ENCODE measurements at places on chromosomes 4 and X.

DNA sequence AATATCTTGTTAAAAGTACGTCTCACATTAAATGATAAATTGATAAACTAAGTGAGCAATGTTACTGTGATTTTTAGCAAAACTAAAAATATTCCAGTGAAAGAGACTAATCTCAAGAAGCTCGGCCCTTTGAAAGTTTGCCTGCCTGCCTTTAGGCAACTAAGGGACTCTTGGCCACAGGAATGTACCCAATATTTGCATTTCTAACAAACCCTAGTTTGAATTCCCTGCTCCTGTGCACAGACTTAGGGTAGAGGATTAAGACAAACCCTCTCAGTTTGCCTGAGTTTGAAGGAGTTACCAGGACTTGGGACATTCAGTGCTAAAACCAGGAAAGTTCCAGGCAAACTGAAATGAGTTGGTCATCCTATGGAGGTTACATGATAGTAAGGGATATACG is 157.1 kb downstream of the SCFD2 start:
- DNase-seq = no peak

DNA sequence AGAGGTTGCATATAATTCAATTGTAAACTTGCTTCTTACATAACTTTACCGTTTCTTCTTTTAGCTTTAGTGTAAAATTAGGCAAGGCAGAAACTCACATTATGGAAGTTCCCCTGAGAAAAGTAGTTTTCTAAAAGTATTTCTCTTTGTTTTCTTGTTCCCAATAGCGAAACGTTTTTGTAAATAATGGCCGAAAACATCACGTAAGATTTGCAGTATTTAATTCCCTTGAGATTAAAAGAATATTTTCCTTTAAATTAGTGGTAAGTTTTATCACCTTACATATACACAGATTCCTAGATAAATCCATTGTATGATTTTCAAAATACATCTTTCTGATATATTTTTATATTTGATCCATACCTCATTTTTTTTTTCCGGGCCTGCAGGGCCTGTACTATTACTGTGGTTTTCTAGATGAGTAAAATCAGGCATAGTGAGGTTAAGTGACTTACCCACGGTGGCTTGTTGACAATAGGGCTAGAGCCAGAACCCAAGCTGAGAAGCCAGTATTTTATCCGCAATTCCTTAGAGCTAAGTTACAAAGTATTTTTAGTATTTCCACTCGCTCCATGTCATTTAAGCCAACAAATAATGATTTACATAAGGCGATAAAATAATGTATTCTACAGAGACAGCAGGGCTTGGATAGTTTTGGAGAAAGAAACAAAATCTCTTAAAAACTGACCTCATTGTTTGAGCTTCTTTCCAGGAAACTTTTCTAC is 82.2 kb upstream of the VEGFC start:
- no peak for DNase-seq

DNA sequence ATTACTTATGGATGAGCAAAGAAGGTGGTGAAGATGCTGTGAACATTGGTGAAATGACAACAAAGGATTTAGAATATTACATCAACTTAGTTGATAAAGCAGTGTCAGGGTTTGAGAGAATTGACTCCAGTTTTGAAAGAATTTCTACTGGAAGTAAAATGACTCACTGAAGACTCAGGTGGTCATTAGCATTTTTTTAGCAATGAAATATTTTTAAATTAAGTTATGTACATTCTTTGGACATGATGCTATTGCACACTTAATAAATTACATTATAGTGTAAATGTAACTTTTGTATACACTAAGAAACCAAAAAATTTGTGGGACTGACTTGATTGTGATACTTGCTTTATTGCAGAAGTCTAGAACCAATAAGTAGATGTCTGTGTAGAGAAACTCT is 56.9 kb downstream of the USO1 start:
- no peak for DNase-seq

- no peak for DNase-seq
These were observed 13.4 kb downstream of the EDA2R start for GRCh38 chrX:66625525-66625924.

GRCh38 chr4:139053909-139054308 is 38.3 kb downstream of the NOCT start:
- DNase-seq = no peak

DNA sequence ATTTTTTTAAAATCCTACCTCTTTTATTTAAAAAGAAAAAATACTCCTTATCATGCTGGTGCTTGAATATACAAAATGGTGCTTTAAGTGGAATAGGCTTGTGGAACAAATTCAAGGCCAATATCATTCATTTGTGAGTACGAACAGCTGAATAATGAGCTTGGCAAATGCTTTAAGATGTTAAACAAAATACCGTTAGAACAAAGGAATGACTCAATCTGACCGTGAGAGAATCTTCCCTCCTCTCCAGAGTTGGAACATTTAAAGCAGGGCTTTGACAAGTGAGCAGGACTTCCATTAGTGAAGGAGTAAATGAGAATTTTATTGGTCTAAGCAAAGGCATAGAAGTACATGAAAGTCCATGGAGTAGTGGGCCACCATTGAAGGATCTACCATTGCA is 74.5 kb downstream of the DCLK2 start:
- no peak for DNase-seq

GRCh38 chr4:82293304-82293703 is 80.5 kb downstream of the HNRNPD start:
- DNase-seq = no peak

GRCh38 chrX:39427906-39428305 is 626.6 kb downstream of the MID1IP1 start:
- no peak for DNase-seq

GRCh38 chrX:80810365-80810978 is 795 bp upstream of the BRWD3 start:
- DNase-seq = no peak

- DNase-seq = no peak
These were observed 3.0 kb upstream of the APBB2 start for GRCh38 chr4:41217374-41217773.

- no peak for DNase-seq
These were observed 14.7 kb downstream of the NLGN3 start for GRCh38 chrX:71159335-71159734.

GRCh38 chrX:109184506-109185139 is 297.3 kb downstream of the GUCY2F start:
- DNase-seq = no peak

- DNase-seq = no peak
These were observed 62.5 kb downstream of the BANK1 start for GRCh38 chr4:101853028-101853427.

DNA sequence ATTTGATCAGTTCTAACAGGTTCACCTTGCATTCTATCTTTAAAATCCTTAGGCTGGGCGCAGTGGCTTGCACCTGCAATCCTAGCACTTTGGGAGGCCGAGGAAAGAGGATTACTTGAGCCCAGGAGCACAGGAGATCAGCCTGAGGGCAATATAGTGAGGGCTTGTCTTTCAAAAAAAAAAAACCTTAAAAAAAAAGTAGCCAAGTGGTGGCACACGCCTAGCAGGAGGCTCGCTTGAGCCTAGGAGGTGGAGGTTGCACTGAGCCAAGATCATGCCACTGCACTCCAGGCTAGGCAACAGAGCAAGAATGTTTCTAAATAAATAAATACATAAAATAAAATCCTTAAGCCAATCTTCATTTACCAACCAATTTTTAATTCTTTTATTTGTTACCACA is 75.6 kb downstream of the PRSS12 start:
- no peak for DNase-seq

- no peak for DNase-seq
These were observed 6.6 kb downstream of the ANKRD17 start for GRCh38 chr4:73252001-73252400.

- DNase-seq = no peak
These were observed 36.6 kb upstream of the SH3D19 start for GRCh38 chr4:151361966-151362365.

DNA sequence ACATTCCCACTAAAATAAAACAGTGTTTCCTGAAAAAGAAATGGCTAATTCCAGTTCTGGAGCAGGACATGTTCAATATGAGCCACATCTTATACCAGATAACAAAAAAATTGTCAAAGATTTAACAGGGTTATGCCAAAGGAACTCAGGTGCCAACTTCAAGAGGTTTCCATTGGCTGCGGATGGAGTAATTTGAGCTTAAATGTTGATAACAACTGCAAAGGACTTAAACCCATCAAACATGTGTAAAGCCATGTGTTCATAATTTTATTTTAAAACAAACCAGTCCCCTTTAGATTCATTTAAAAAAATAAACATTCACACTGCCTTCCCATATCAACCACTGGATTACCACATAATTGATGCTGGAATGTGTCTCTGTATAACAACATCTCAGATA is 156.4 kb upstream of the PCDH18 start:
- no peak for DNase-seq

- DNase-seq = no peak
These were observed 32.7 kb upstream of the HPGDS start for GRCh38 chr4:94375364-94375763.

DNA sequence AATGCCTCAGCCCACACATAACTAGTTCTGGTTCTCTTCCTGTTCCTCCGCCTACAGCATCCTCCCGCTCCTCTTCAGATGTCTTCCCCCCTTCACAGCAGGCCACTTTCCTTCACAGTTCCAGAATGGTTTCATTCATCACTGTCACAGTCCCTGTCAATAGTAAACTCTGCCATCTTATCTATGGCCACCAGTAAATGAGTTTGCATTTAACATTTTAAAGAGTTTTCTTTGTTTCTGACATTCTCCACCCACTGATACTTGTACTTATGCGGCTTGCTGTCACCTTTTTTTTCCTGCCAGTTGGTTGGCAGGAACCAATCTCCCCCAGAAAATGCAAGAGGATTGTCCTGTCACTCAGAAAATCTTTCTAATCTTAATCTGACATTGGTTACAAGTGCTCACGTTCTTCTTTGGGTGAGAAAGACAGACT is 114.1 kb downstream of the GLUD2 start:
- no peak for DNase-seq

GRCh38 chr4:118352843-118353533 is at the start of gene PRSS12:
PRSS12 (minus strand) TSS chr4:118353003; CDS start chr4:118352720, 283 bp downstream.
- DNase-seq = peak; percentile 95

GRCh38 chr4:170139764-170140163 is 50.0 kb upstream of the AADAT start:
- DNase-seq = no peak

- DNase-seq = peak; percentile 42
These were observed 27.2 kb downstream of the NOP14 start for GRCh38 chr4:2935762-2936743.

DNA sequence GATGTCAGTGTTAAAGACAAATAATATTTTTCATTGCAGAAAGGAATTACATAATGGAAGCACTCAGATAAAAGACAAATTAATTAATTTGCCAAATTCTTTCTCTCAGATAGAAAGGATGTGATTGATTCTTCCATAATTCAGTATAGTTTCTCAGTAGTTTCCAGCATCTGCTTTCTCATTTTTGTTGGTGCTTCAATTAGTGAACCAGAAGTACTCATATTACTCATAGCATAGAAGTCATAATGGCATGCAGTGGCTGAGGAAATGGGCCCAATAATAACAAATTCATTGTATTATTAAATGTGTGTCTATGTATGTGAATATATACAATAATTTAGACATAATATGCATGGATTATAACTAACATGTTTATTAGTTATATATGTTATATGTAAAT is 393.3 kb upstream of the TRAM1L1 start:
- no peak for DNase-seq

DNA sequence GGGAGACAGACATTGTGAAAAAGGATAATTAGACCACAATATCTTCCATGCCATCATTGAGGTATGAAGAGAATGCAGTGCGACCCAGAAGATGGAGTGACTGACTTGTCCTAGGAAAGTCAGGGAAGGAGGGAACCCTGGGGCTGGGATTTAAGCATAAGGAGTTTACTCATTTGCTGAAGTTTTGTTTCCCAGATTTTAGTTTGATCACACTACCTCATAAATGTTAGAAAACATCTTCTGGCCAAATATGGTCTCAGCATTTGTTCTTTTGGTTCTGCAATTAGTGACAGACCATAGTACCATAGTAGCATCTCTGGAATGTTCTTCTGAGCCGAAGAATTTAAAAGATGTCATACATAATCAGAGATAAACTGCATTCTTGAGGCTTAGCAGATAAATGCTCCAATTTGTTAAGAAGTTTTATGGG is 96.5 kb upstream of the PGRMC2 start:
- no peak for DNase-seq

DNA sequence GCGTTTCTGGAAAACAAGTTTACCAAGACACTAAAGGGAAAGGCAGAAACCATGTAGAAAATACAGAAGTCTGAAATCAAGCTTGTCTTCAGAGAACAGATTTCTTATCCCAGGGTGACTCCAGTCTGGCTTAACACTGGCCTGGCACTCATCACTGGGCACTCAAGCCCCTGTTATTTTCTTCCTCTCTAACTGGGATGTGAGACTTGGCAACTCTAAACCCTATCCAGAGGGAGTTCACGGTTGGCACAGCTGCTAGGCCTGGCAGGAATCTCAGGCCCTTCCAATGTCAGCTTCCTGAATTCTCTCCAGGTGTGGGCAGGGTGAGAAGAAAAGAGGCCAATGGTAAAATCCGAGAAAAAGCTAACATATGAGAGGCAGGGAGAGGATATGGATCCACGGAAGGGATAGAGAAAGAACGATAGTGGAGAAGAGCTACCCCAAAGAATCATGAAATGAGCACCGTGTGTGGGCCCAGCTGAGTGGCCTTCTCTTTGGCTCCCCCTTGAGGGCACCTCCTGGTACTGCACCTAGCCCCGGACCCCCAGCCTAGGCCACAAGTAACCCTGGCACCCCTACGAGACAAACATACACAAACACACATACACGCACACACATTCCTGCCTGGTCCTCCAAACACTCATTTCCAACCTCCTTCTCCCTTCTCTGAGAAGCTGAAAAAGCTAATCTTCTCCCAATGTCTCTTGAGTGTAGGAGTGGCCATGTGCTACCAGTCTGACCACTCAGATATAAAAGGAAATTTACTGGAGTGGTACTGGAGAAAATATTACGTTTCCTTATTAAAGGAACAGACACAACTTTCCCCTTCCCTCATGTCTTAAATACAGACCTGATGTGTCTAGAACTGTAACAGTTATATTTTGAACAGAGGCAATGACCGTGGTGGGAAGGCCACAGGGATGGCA is 16.6 kb upstream of the PTCHD1 start:
- peak; percentile 77 for DNase-seq

- peak; percentile 74 for DNase-seq
These were observed 69.6 kb upstream of the C4orf50 start for GRCh38 chr4:6087669-6088341.

GRCh38 chrX:110002300-110003166 is at the start of gene TMEM164:
TMEM164 (plus strand) TSS chrX:110003114; CDS start chrX:110003775, 661 bp downstream.
- peak; percentile 82 for DNase-seq

DNA sequence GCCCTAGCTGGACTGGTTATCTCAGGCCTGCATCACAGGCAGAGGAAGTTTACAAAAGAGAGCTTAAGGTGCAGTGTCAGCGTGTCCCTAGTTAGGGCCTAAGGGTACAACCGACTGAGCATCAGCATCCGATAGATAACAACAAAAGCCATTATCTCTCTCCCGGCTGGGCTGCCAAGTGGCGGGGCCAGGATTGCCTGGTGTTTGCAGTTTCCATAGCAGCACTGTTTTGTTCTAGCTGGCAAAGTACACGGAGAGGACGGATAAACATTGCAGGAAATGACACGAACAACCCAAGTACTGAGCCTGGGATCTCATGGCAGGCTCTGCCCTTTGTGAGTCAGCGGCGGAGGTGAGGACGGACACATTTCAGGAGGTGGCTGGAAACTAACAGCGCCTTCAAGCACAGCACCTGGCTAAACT is 104.7 kb upstream of the NOCT start:
- no peak for DNase-seq

GRCh38 chrX:18996536-18996935 is 12.6 kb upstream of the PHKA2 start:
- DNase-seq = no peak

- peak; percentile 63 for DNase-seq
These were observed 4.3 kb upstream of the TLR6 start for GRCh38 chr4:38860788-38861424.

Data from D341Med (cell line).